ENCODE measurements at places on chromosomes 3 and 15.

GRCh38 chr15:80931721-80932512 lies 57.7 kb downstream of the MESD start:
- DNase-seq = no peak

DNA sequence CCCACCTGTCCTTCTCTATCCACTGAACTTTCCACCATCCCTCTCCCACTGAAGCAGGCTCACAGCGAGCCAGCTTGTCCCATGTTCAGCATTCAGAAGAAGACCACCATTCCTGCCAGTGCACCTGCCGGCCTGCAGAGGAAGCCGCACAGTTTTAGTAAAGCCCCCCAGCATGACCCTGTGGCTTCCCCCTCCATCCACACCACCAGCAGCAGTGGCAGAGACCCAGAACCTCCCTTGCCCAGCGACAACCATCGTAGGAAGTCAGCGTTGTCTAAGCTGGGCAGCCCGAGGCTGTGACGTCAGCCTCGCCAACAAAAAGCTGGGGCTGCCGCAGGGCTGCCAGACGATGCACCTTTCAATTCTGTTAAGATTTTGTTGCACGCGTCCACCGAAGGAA lies 66.6 kb upstream of the TAMM41 start:
- DNase-seq = no peak

GRCh38 chr15:40307421-40308211 lies at the start of gene PLCB2:
TSS of gene PLCB2 (minus strand) at chr15:40307935. CDS start at chr15:40307672, 263 bp downstream.
- DNase-seq = no peak

GRCh38 chr15:50523851-50524251 lies 22.6 kb downstream of the USP50 start:
- no peak for DNase-seq

- peak; percentile 17 for DNase-seq
Observed at GRCh38 chr3:71064956-71065763, 518.4 kb downstream of the FOXP1 start.

GRCh38 chr3:80688814-80689213 lies 921.0 kb upstream of the ROBO1 start:
- no peak for DNase-seq

GRCh38 chr3:122516846-122517360 lies 2.2 kb upstream of the KPNA1 start:
- DNase-seq = no peak

GRCh38 chr3:111694471-111694870 lies 99.3 kb upstream of the ZBED2 start:
- DNase-seq = no peak

DNA sequence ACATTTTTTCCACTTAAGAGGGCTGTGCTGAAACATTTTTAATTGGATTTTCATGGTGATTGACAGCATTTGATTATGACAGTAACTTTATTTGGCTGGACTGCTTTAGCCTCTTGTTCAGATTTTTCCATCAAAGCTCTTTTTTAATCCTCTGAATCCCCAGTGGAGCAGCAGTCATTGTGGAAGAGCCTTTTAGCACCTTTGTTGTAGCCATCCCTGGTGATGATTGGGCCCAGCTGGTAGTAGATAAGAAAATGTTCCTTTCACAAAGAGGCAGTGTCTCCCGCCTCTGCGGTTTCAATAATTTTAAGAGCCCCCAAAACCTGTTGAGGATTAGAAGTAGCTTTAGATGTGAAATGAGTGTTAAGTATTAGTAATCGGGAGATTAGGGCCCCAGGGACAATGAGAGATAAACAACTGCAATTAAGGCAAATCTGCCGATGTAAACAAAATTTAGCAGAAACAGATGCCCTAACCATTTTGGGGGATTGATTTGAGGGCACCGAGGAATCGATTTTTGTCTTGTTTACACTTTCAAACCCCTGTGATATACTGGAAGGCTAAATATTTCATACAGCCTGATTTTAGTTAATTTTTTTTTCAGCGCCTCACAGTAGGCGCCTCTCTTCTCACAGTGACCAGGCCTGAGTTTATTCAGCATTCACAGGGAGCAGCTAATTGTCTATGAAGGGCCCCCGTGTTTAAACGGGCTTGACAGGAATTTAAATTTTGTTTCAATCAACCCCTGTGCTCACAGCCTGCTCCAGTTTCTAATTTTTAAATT lies 43.2 kb upstream of the SKOR1 start:
- DNase-seq = no peak

GRCh38 chr3:8663177-8664061 lies 18.8 kb upstream of the SSUH2 start:
- DNase-seq = no peak

- no peak for DNase-seq
Observed at GRCh38 chr3:188349351-188349901, 195.5 kb downstream of the LPP start.

GRCh38 chr3:56884387-56884786 lies 82.6 kb upstream of the ARHGEF3 start:
- no peak for DNase-seq

- DNase-seq = no peak
Observed at GRCh38 chr3:10280177-10280529, 12.6 kb downstream of the GHRL start.

DNA sequence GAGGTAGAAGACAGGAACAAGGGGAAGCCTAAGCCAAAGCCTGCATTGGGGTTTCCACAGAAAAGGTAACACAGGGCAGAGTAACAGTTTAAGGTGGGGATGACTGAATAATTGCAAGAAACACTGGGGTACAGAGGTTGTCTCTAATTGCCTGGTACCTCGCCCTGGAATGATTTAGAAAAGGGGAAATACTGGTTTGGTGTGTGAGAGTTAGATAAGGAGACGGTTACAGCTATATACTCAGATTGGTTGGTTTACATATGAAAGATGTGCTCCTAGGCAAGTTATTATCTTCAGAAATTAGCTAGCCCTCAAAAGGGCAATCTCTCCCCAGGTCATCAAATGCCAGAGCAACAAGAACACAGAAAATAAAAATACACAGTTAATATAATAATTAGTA lies 58.8 kb downstream of the SMARCC1 start:
- DNase-seq = no peak

DNA sequence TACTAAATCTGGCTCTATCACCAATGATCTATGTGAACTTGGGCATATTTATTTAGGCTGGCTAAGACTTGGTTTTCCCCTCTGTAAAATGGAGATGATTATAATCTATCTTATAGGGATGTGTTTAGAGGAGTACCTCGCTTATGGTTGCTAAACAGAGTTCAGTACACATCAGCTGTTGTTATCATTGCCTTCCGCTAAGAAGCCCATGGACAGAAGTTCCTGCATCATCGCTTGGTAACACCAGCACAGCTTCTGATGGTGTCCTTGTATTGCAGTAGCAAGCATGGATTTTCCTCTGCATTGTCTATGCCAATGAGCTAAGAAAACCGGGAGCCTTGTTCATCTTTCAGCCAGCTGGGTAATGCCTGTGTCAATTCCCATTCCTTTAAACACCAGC lies 73.1 kb upstream of the LRTM1 start:
- DNase-seq = no peak

GRCh38 chr3:81437683-81438082 lies 323.8 kb downstream of the GBE1 start:
- DNase-seq = no peak

GRCh38 chr3:173889596-173889995 lies 492.1 kb downstream of the NLGN1 start:
- no peak for DNase-seq

GRCh38 chr3:188187053-188187452 lies 33.1 kb downstream of the LPP start:
- no peak for DNase-seq

DNA sequence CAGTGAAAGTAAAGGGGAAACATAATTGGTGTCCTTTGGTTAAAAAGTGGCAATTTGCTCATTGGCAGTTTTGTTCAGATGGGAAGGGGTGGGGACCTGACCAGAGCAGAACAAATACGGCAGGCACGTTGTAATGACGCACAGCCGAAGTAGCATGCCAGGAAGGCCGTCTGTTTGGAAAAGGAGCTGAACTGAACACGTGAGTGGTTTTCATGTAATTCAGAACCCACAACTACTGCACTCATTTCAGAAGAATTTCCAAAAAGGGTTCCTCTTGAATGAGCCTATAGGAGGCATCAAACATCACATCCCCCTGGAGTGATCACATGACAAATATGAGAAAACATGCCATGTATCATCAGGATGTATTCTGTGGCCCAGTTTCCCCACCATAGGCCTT lies 42.9 kb upstream of the LMCD1 start:
- DNase-seq = no peak

DNA sequence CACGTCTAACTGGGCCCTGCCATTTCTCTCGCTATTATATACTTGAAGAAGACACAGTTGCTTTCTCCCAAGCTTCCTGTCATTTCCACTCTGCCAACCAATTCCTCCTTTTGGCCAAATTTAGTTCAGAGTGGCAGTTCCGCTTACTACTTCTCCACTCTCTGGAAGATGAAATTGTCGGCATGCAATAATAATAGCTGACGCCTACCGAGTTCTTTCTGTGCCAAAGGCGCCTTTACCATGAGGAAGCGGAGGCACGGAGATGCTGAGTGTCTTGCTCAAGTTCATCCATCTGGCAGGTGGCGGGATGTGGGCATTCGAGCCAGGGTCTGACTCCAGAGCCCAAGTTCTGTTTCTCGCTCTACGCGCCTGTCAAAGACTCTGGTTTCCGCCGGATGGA lies 14.6 kb upstream of the NRROS start:
- no peak for DNase-seq

DNA sequence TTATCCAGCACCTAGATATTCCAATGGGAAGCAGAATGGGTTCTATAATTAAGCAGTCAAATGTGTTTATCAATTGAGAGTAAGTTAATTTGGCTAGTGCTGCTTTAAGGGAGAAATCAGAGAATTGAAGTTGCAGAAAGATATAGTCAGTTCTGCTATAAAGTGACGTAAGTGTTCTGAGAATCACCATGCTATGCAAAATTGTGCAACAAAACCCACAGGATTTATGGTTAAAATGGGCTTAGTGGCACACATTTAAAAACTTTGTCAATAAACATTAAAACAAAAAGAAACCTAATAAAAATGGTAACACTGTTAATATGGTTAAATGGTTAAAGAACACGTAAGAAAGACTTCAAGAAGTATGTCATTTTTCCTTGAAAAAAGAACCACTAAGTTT lies 74.5 kb downstream of the TMEM108 start:
- DNase-seq = no peak

GRCh38 chr3:52237657-52238172 lies 1.2 kb downstream of the TWF2 start:
- DNase-seq = no peak

GRCh38 chr3:192687488-192688152 lies 39.7 kb downstream of the FGF12 start:
- no peak for DNase-seq

DNA sequence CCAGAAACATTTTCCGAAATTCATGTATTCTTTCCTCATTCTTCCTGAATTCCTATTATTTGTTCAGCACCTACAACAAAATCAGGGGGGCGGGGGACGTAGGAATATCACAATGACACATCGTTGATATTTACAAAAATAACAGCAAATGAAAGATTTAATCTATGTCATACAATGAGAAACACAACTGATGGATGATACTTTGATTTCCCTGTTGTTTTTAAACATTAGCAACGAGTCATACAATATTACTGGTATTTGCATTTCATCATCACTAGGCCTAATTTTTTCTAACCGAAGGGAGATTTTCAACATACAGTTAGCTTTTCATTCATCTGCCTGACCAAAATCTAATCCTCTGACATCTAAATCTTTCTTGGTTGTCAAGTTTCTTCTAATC lies 45.3 kb upstream of the INO80 start:
- no peak for DNase-seq

- DNase-seq = no peak
Observed at GRCh38 chr15:92228830-92229229, 164.9 kb upstream of the ST8SIA2 start.

- DNase-seq = no peak
Observed at GRCh38 chr3:113719294-113719693, 22.9 kb upstream of the USF3 start.

- DNase-seq = no peak
Observed at GRCh38 chr15:81485806-81486205, 111.8 kb upstream of the TMC3 start.

GRCh38 chr3:42117175-42118008 lies 26.2 kb downstream of the TRAK1 start:
- DNase-seq = no peak

DNA sequence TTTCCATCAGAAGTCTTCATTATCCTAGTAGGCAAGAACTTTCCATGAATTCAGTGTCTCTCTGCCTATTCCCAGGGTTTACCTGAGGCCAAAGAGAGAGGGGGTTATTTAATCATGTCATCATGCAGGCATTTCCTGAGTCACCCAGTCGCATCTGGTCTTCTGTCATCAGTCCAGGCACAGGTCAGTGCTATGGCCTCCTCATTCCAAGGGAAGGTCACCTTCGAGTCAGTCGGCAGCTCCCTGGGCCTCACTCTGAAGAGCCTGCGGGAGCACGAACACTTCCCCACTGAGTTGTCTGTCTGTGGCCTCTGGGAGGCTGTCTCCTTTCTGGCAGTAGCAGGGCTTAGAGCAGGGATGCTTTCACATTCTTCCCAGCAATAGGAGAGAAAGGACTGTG lies 26.2 kb upstream of the LRTM1 start:
- DNase-seq = no peak

- no peak for DNase-seq
Observed at GRCh38 chr3:25648107-25648535, 16.6 kb downstream of the TOP2B start.

GRCh38 chr3:197597335-197597734 lies 41.6 kb upstream of the BDH1 start:
- DNase-seq = no peak

- DNase-seq = no peak
Observed at GRCh38 chr3:5072100-5072816, 49.8 kb upstream of the ARL8B start.

DNA sequence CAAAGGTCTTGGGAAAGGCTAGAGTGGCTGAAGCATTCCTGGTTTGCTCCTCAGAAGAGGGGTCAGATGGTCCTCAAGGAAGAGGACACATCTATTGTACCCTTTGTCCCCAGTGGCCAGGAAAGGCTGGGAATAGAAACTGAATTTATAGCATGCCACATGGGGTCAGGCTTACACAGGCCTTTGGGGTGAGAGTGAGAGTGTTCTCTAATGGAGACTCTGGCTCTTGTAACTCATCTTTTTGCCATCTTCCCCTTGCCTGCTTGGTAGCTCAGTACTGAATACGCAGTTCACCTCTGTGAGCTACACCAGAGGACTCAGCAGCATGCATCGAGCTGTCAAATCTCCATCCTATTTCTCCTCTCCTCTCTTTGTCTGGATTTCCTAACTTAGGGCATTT lies 87.5 kb downstream of the ATP2B2 start:
- DNase-seq = no peak

DNA sequence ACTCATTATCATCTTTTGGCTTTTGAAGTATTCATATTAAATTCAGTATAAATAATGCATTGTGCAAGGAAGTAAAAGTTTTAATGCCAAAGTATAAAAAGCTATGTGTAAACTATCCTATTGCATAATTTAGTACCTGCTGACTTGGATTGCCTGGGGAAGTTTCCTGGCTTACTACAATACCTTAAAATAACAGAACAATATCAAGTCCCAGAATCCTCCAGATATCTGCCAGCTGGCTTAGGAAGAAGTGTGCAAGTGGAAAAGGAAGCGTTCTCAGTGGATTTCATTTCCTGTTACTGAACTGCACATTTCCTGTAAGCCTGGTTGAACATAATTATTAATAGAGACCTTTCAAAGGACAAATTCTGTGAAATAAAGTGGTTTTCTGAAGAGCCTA lies 236.7 kb downstream of the ADAMTSL3 start:
- DNase-seq = no peak
